Central memory CD8-positive, alpha-beta T cell (primary cell): ENCODE measurements at places on chromosomes 7 and 10.

- no peak for DNase-seq
Measured at GRCh38 chr7:8585591-8585990, 152.2 kb downstream of the NXPH1 start.

DNA sequence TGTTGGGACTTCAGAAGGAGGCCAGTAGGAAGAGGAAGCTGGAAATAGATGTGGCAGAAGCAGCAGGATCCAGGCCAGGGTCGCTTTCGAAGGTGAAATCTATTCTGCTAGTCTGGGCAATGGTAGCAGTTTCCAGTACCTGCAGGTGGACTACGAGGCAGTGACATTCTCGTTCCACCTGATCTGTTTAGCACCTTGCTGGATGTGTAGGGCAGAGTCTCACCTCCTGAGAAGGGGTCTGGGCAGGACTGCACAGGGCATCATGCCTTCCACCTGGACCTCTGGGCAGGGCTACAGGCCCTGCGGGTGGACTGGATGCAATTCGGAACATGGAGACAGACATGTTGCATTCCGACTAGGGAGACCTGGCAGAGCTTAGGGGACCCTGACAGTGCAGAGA, 254.8 kb upstream of the ZNF32 start:
- no peak for DNase-seq

- DNase-seq, result no peak
Measured at GRCh38 chr10:102085336-102085735, 20.2 kb downstream of the HPS6 start.

- no peak for DNase-seq
Measured at GRCh38 chr7:953547-954327, 743 bp downstream of the ADAP1 start.

DNA sequence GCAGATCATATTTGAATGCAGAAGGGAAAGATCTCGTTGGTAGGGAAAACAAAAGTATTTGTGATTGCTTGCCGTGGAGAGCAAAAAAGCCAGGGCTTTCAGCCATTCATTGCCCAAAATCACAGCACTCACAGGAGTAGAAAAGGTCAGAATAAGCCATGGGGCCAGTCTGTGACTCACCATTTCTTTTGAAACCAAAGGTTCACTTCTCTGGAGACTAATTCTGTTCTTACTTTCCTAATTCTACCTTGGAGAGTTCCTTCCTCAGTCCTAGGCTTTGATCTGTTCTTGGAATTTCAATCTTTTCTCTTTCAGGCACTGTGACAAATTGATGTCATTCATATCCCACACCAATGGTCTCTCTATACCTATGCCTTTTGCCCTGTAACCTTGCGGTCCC, 54.1 kb upstream of the FAM180A start:
- no peak for DNase-seq

DNA sequence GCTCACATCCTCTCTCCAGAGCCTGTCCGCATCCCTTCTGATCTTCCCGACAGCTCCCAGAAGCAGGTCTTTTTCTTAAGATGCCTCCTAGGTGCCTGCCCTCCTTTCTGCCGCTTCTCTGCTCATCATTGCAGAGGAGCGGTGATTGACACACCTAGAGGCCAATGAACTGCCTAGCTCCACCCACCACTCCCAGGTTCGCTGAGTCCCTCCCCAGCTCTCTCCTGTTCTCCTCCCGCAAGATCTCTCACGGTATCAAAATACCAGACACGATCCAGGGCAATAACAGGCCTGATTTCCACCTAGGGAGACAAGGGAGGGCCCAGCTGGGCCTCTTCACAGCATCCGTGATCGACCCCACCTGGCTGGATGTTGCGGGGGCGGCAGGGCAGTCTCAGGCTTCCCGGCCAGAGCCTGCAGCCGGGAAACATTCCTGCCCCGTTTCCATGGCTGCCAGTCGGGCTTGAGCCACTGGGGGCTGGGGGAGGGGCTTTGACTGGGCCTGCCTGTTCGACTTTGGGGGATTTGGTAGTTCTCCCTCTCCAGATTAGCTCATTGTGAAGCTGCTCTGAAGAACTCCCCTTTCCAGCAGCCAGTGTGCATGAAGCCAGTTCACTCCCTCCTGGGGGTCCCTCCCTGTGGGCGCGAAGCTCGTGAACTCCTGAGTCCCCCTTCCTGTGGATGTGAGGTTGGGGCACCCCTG, 373.5 kb downstream of the RPS24 start:
- DNase-seq, result peak; percentile 17

DNA sequence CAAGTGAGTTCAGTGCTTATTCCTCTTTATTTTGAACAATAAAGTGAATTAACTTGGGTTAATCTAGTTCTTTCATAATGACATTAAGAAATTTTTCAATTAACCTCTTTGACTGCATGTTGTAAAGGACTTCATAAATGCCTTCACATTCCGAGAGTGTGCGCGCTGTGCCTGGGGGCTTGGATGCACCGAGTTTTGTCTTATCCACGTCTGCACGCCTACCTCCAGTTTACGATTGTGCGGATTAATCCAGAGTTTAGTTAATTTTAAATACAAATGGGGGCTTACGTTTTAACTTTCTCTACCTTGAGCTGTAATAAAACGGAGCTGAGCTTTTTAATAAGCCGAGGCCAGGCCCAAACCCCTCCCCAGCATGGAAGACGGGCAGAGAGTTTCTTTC, 120.4 kb downstream of the EBF3 start:
- no peak for DNase-seq

- no peak for DNase-seq
Measured at GRCh38 chr10:25824050-25824449, 110.0 kb upstream of the MYO3A start.

DNA sequence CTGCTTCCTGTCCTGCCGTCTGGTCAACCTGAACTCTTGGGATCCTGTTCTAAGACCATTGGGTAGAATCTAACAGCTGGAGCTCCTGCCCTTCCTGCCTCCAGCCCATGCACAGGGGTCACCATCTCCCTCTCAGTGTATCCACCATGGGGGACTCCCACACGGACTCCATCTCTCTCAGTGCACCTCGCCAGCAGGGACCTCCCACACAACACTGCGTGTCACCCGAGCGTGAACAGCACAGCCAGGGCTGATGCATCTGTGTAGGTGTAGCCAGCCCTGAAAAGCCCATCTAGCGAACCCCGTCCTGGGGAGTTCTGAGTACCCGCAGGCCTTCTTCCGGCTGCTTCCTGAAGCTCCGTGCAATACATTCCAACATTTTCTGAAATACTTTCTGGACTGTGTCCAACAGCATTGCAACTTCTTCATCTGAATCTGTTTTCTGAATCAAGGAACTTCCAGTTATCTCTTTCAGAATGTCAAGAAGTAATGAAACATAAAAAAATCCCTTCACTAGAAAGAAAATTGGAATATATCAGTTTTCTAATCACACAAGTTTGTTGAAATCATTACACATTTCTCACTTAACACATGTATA, 52.5 kb downstream of the NCAPG2 start:
- DNase-seq, result no peak

DNA sequence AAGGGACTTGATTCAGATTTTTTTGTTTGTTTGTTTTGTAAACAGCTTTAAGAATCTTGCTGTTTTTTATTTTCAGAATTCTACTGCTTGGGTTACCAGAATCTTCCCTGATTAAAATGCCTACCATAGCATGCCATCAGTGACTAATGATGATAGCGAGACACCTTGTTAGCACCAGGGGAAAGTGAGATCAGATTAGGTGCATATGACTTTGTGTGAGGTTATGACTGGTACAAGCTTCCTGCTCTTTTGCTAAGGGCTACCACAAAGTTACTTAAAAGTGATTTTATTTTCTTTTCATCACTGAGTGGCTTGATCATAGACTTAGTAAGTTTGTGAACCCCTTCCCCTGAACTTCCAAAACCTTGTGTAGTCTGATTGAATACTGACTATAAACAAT, 93.5 kb downstream of the SND1 start:
- no peak for DNase-seq

DNA sequence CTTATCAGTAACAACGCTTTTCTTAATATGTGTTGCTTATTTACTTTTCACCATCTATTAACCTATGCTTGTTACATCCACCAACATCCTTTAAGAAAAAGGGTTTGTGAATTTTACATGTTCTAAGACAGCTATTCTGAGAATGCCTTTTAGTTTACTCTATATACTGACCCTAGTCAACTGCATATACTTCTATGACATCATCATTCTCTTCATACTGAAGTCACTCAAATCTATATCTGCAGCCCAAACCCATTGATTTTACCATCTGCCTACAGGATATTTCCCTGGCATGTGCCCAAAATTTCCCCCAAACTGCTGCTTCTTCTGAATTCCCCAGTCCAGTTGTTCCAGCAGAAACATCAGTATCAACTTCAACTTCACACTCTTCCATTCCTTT, 94.6 kb upstream of the FAM204A start:
- DNase-seq, result no peak

- no peak for DNase-seq
Measured at GRCh38 chr7:86786376-86786775, 142.7 kb downstream of the GRM3 start.

- DNase-seq, result no peak
Measured at GRCh38 chr7:131497454-131497853, 59.0 kb downstream of the PODXL start.

GRCh38 chr10:96285331-96285752, 14.0 kb upstream of the BLNK start:
- no peak for DNase-seq

- DNase-seq, result no peak
Measured at GRCh38 chr10:52488606-52489485, 174.8 kb downstream of the DKK1 start.

DNA sequence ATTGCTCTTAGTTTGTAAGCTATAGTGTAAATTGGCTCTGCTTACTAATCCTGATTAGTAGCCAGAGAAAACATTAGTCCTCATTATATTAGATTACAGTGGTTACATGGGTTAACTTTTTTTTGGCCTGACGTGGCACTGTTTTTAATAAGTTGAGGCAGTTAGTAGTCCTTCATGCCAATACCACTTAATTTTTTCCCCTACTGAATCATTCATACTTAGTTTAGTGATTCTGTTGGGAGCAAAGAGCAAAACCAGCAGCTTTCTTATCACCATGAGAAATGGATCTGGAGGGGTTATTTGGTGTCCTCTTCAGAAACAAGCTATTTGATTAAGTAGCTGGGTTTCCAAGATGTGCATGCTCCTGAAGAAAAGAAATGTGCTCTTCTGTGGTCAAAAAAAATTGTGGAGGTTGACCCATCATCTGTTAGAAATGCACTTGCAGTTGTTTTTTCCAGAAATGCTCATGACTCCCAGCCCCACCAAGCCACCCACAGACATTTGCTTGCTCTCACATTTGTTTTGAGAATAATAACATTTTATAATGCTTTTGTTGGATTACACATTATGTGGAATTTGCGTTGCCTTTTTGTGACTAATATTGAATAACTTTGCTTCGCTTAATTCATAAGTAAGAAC, 258.5 kb downstream of the HDAC9 start:
- no peak for DNase-seq

- DNase-seq, result no peak
Measured at GRCh38 chr10:96890580-96890979, 58.5 kb downstream of the LCOR start.

DNA sequence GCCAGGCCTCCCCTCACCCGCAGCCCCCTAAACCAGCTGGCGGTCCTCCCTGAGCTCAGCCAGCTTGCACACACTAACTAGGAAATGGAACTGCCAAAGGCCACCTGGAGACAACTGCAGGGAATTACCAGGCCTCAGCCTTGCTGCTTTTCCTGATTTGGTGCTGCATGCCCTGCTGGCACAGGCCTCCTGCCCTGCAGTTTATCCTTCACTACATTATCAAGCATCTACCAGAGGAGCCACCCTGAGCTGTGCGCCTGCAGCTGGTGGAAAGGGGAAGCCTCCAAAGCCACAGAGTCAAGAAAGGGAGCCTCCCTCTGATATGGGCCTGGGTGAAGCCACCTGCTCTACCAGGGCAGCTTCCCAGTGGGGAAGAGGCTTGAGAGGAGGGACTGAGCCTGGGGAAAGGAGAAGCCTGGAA, 139.8 kb downstream of the GRID1 start:
- no peak for DNase-seq

DNA sequence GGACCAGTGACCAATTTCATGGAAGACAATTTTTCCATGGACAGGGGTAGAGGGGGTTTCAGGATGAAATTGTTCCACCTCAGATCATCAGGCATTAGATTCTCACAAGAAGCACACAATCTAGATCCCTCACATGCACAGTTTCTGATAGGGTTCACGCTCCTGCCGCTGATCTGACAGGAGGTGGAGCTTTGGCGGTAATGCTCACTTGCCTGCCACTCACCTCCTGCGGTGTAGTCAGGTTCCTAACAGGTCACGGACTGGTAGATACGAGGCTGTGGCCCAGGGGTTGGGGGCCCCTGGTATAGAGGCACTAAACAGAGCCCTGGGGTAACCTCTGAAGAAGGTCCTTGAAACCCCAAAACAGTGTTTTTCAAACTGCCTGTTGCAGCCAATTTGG, 6.5 kb downstream of the BRAF start:
- DNase-seq, result no peak

DNA sequence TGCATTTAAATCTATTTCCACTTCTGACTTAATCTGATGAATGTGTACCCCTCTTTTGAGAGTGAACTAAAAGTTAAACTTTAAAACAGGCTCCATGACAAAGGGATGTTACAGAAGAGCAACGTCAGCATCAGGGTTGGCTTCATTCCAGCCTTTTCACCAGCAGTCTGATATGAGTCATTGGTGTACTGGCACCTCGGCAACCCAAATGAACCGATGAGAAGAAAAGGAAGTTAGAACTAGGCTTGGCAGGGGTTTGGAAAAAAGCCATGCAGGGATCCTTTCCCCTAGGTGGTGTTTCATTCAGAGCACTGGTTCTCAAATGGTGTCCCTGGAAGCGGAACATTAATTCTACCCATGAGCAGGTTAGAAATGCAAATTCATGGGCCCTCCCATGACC, 53.6 kb downstream of the SEC61G start:
- DNase-seq, result no peak

DNA sequence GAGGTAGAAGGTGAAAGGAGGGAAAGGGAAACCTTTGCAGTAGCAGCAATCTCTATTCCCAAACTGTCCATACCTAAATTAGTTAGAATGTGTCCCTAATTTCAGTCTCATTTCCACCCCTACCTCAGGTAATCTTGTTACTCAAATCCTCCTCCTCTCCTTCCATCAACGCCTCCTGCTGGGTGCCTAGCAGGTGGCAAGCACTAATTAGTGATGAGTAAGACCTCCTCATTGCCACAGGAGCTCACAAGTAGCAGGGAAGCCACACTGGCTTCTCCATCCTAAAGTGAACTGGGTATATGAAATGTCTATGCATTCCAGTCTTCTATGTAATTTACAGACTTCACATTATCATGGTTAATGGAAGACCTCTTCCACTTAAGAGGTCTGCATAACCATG, 25.7 kb upstream of the FAM133B start:
- no peak for DNase-seq

DNA sequence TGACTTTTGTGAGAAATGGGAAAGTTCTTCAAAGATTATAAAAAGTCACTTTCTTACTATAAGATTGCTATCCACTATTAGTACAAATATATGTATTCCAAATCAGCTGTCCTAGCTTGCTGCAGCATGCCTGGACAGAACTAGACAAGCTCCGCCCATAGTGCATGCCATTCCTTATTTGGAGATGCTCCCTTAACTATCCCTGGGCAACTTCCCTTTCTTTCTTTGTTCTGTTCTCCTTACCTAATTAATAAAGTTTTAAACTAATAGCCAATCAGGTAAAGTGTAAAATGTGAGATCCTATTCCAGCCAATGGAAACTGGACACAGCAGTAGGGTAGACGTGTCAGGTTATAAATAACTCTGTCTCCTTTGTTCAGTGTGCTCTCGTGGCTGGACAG, 281.9 kb downstream of the CAMK1D start:
- DNase-seq, result no peak

GRCh38 chr7:141693082-141693481, 8.9 kb downstream of the DENND11 start:
- no peak for DNase-seq

- no peak for DNase-seq
Measured at GRCh38 chr10:36198322-36198721, 556.2 kb upstream of the FZD8 start.
